ENCODE measurements at places on chromosomes 2 and 18.
A peak's percentile ranks its signal among the peaks of the same experiment; 100 is the strongest.

- H3K4me1 ChIP-seq = no peaks in the 10 kb centered on the region
- DNase-seq = no peak
- no peak overlapping the region for H3K27ac ChIP-seq
- H3K36me3 ChIP-seq = no peaks in the 10 kb centered on the region
- no peak overlapping the region for H3K4me3 ChIP-seq
Measured at GRCh38 chr18:79361766-79362522, 33.8 kb upstream of the NFATC1 start.

DNA sequence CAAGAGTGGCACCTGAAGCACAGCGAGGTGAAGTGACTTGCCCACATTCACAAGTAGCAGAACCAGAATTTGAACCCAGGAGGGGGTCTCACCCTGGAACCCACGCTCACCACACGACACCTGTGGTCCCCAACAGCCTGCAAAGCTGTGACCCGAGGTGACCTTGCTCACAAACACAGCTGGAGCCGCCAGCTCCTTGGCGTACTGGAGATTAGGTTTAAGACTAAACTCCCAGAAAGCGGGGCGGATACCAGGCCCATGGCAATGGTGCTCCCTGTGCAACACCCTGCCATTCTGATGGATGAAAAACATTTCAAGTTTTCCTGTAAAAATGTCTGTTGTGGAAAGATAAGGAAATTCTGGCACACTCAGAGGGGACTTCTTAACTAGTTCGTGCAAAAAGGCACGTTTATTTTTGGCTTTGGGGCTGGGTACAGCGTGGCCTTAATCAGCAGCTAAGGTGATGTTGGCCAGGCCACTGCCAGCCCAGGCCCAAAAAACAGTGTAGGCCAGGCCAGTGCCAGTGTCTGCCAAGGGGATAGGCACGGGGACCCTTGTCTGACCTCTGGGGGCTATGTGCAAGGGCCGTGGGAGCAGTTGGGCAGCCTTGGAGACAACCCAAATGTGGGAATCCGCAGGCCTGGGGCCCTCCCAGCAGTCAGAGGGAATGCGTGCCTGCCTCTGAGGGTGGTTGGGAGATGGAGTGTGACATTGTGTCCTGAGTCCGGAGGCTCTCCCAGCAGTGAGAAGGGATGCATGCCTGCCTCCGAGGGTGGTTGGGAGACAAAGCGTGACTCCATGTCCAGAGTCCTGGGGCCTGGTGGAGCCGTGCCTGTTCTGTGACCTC lies 185.0 kb upstream of the HS6ST1 start:
- no peak overlapping the region for H3K4me3 ChIP-seq
- no peaks in the 10 kb centered on the region for H3K36me3 ChIP-seq
- no peaks in the 10 kb centered on the region for H3K4me1 ChIP-seq
- no peak overlapping the region for H3K27ac ChIP-seq
- H3K27me3 ChIP-seq = no peaks in the 10 kb centered on the region

DNA sequence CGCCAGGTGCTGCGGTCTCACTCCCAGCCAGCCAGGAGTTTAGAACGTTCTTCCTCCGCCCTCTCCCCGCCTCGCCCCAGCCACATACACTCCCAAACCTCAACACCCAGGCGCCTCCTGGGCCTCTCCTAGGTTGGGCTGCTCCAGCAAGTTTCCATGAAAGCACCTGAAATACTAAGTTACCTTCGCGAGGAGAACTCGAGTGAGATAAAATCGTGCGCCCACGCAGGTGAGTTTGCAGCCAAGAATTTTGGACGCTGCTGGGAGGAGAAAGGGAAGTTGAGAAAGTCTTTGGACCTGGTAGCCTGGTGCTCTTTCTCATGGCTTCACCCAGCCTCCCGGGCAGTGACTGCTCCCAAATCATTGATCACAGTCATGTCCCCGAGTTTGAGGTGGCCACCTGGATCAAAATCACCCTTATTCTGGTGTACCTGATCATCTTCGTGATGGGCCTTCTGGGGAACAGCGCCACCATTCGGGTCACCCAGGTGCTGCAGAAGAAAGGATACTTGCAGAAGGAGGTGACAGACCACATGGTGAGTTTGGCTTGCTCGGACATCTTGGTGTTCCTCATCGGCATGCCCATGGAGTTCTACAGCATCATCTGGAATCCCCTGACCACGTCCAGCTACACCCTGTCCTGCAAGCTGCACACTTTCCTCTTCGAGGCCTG lies at the start of gene GPR39:
Gene GPR39, plus strand, starts transcription at position 83 of the 673 bp plus-strand sequence.
- peaks cover 7% of the 10 kb centered on the region for H3K4me1 ChIP-seq
- peaks cover 6% of the 10 kb centered on the region for H3K27me3 ChIP-seq
- H3K36me3 ChIP-seq = no peaks in the 10 kb centered on the region
- DNase-seq = no peak
- H3K27ac ChIP-seq = peak within 1 kb of the TSS; percentile 76
- peak within 1 kb of the TSS; percentile 79 for H3K4me3 ChIP-seq

DNA sequence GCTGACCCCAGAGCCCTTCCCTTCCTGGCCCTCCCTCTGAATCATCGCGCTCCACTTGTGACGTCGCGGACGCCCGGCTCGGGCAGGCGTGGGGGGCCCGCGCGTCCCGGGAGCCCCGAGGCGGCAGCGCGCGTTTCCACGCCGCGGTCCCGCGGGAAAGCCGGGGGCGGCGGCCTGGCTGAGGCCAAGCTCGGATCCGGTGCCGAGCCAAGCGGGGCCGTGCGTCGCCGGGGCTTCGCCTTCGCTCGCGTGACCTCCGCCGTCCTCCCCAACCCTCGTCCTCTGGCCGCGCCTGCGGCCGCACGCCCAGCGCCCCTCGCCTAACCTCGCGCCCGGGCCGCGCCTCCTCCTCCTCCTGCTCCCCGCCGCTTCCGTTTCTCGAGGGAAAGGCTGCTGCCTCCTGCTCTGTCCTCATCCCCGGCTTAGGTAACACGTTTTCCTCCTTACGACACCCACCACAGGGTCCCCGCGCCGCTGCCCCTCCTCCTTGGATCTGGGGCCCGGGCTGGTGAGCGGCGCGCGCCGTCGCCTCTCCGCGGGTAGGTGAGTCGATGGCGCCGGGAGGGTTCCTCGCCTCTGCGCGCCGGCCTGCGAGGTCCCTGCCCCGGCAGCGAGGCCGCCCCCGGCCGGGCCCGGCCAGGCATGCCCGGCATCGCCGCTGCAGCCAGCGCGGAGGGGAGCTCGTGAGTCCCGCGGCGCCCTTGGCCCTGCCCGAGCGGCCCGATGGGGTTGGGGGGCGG lies at the start of gene INPP1:
Gene INPP1, plus strand, starts transcription at position 54 of the 740 bp plus-strand sequence. CDS start 16,514 bp downstream, outside the sequence.
- no peak for DNase-seq
- H3K4me1 ChIP-seq = peaks cover 5% of the 10 kb centered on the region
- no peaks in the 10 kb centered on the region for H3K36me3 ChIP-seq
- H3K27ac ChIP-seq = peak within 1 kb of the TSS; percentile 97
- peak within 1 kb of the TSS; percentile 97 for H3K4me3 ChIP-seq
- no peaks in the 10 kb centered on the region for H3K27me3 ChIP-seq

DNA sequence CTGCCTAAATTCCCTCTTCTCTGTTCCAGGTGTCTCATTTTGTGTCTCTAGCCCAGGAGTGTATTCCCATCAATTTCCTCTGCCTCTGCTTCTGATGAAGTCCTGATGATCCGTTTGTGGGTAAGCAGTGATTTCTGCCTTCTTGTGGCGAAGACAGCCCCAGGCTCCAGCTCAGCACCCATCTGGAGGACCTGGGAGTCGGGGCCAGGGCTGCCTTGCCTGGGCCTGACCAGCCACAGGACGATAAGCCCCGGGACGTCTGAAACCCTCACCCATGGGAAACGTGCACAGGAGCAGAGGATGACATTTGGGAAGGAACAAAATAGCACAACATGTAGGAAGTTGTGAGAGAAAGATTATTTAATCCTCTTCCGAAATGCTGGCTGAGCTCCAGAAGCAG lies 206.9 kb downstream of the FBXO15 start:
- no peak overlapping the region for H3K4me3 ChIP-seq
- no peaks in the 10 kb centered on the region for H3K27me3 ChIP-seq
- no peaks in the 10 kb centered on the region for H3K4me1 ChIP-seq
- no peaks in the 10 kb centered on the region for H3K36me3 ChIP-seq
- DNase-seq = no peak
- H3K27ac ChIP-seq = no peak overlapping the region

GRCh38 chr2:39666491-39667101 lies 879 bp downstream of the TMEM178A start:
- peaks cover 9% of the 10 kb centered on the region for H3K4me1 ChIP-seq
- no peak overlapping the region for H3K27ac ChIP-seq
- H3K4me3 ChIP-seq = peak overlapping the region; percentile 58
- no peaks in the 10 kb centered on the region for H3K36me3 ChIP-seq

GRCh38 chr2:128377071-128377910 lies 58.6 kb upstream of the HS6ST1 start:
- peak overlapping the region; percentile 86 for H3K27ac ChIP-seq
- no peaks in the 10 kb centered on the region for H3K27me3 ChIP-seq
- DNase-seq = no peak

- H3K36me3 ChIP-seq = no peaks in the 10 kb centered on the region
- no peak overlapping the region for H3K4me3 ChIP-seq
- peaks cover 8% of the 10 kb centered on the region for H3K4me1 ChIP-seq
- no peak overlapping the region for H3K27ac ChIP-seq
Measured at GRCh38 chr2:177629357-177630024, 236.9 kb downstream of the AGPS start.

DNA sequence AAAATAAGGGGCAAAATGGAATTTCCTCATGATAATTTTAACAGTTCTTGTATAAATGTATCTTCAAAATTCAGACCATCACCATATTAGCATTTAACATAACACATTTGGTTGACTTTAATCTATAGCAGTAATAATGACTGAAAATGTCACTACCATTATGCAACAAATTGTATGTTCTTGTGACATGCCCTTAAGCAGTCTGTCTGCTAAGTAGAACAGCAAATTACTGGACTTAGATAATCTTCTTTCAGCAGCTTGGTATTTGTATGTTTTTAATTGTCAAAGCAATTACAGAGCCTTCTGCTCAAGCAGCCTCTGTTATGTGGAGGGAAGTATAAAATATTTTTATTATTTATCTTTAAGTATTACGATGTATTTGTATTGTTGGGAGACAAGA lies 214.3 kb upstream of the NXPH2 start:
- H3K4me3 ChIP-seq = no peak overlapping the region
- H3K27me3 ChIP-seq = no peaks in the 10 kb centered on the region
- no peak for DNase-seq

DNA sequence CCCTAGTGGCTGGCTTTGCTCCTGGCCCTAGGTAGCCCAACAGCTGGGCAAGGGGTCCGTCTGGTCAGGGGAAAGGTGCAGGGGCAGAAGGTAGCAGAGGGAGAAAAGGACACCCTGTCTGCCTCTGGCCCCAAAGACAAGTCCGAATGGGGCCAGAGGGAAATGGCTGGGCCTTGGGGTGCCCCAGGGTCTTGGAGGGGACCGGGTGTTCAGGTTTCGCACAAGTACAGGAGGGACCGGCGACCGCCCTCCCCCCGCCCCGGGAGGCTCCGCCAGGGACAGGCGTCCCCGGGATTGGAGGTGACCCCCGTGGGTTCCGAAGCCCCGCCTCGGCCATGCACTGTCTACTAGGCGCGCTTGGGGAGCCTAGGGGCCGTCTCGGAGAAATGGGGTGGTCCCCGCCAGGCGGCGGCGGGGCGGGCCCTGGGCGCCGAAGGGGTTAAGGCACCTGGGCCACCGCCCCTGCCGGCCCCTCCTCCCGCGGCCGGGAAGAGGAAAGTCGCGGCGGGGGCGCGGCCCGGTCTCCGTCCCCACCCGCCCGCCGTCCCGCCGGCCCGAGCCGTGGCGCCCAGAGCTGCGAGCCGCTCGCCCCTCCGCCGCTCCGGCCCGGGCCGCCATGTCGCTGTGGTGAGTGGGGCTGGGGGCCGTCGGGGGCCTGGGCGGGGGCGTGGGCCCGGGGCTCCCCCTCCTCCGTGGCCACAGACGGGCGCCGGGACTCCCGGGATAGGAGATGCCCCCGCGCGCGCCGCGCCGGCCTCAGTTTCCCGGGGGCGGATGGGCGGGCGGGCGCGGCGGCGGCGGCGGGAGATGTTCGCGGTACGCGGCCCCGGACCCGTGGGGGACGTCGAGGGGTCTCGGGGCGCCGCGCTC lies at the start of gene B3GNT7:
Gene B3GNT7, plus strand, starts transcription at position 523 of the 870 bp plus-strand sequence. Its CDS starts 94 bp downstream, at position 617.
- peaks cover 41% of the 10 kb centered on the region for H3K4me1 ChIP-seq
- peak within 1 kb of the TSS; percentile 34 for H3K4me3 ChIP-seq
- no peaks in the 10 kb centered on the region for H3K36me3 ChIP-seq
- H3K27ac ChIP-seq = peak within 1 kb of the TSS; percentile 58

GRCh38 chr2:600542-601386 lies 76.4 kb downstream of the TMEM18 start:
- no peaks in the 10 kb centered on the region for H3K36me3 ChIP-seq
- H3K4me1 ChIP-seq = peaks cover 10% of the 10 kb centered on the region
- no peak overlapping the region for H3K27ac ChIP-seq

DNA sequence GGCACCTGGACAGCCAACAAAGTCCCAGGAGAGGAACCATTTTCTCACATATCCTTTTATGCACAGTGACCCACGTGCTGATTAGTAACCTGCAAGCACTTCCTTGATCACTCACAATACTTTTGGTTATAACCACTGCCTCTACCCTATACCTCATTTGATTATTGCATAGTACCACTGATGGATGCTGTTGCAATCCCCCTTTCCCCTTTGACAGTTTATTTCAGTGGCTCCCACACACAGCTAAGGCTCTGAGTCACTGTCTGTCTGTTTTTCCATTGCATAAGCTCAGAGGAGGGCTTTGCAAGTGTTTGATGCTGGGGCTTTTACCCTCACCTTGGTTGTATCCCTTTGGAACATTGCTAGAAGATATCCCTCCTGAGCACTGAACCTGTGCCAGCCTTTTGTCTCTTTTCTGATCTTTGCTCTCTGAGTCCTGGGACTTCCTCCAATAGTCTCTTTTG lies 101.7 kb upstream of the RBBP8 start:
- DNase-seq = no peak
- H3K4me3 ChIP-seq = no peak overlapping the region
- H3K27me3 ChIP-seq = no peaks in the 10 kb centered on the region

- no peaks in the 10 kb centered on the region for H3K36me3 ChIP-seq
- H3K27ac ChIP-seq = no peak overlapping the region
- no peaks in the 10 kb centered on the region for H3K27me3 ChIP-seq
- H3K4me1 ChIP-seq = no peaks in the 10 kb centered on the region
- no peak for DNase-seq
Measured at GRCh38 chr2:159114835-159115234, 146.4 kb downstream of the TANC1 start.

- DNase-seq = no peak
- H3K27me3 ChIP-seq = no peaks in the 10 kb centered on the region
- H3K27ac ChIP-seq = peak overlapping the region; percentile 23
- H3K4me1 ChIP-seq = no peaks in the 10 kb centered on the region
- H3K4me3 ChIP-seq = no peak overlapping the region
- H3K36me3 ChIP-seq = peaks cover 27% of the 10 kb centered on the region
Measured at GRCh38 chr2:219071131-219071816, 10.6 kb upstream of the IHH start.

GRCh38 chr18:22385718-22386117 lies 32.0 kb downstream of the CTAGE1 start:
- H3K36me3 ChIP-seq = no peaks in the 10 kb centered on the region
- DNase-seq = no peak
- H3K4me3 ChIP-seq = no peak overlapping the region
- H3K27ac ChIP-seq = no peak overlapping the region

- H3K4me1 ChIP-seq = no peaks in the 10 kb centered on the region
- no peak overlapping the region for H3K4me3 ChIP-seq
- no peak for DNase-seq
- no peak overlapping the region for H3K27ac ChIP-seq
Measured at GRCh38 chr2:144362401-144362800, 157.5 kb downstream of the ZEB2 start.

GRCh38 chr18:23981369-23981980 lies 33.1 kb upstream of the TTC39C start:
- no peaks in the 10 kb centered on the region for H3K36me3 ChIP-seq
- peak overlapping the region; percentile 77 for H3K27ac ChIP-seq
- H3K27me3 ChIP-seq = no peaks in the 10 kb centered on the region
- DNase-seq = no peak
- H3K4me1 ChIP-seq = peaks cover 19% of the 10 kb centered on the region

- H3K27ac ChIP-seq = no peak overlapping the region
- H3K36me3 ChIP-seq = no peaks in the 10 kb centered on the region
- H3K4me1 ChIP-seq = no peaks in the 10 kb centered on the region
Measured at GRCh38 chr2:5915881-5916310, 223.7 kb downstream of the SOX11 start.
